Left colon (tissue), 2 donors: ENCODE measurements at places on chromosomes 4 and X. TPM values are rescaled to one million over a fixed set of nuclear protein-coding genes. Genes with fewer than 3 reads are reported as not detected.

Gene TCEAL5
- total RNA-seq = not detected

Gene ZNF518B
- 14.7 TPM for total RNA-seq

- no peak for DNase-seq
These were observed 1348.6 kb downstream of the ADGRL3 start for GRCh38 chr4:62548765-62549164.

- DNase-seq = no peak
These were observed 197.6 kb downstream of the KIT start for GRCh38 chr4:54855191-54855854.

DNA sequence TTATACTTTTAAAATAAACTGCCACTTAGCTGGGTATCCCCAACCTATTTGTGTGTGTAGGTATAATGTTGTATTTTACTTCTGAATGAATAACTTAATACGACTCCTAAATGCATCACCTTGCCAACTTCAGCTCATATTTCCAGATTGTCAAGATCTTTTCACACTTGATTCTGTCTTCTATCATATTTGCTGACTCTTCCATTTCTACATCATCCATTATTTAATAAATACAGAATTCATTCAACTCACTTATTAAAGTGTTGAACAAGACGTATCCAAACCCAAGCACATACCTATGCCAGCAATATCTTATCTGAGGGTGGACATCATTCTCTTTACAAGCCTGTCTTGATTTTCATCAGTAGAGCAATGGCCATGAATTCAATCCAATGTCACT, 91.2 kb upstream of the FAM47C start:
- no peak for DNase-seq

Gene G3BP2
- total RNA-seq = 159 TPM

DNA sequence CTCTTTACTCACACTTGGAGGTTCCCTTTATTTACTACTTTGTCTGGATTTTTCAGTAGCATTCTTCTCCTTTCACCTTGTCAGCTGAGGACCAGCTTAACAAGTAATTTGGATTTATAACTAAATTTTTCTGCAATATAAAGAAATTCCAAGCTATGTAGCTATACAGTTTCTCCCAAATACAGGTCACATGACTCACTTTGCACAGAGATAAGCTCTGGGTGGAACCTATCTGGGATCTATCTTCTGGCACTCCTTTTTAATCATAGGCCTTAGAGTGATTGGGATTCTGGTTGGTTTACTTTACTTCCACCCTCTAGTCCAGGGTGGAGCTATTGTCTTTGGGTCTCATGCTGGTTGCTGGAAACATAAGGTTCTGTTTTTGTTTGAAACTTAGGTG, 34.9 kb upstream of the STK26 start:
- DNase-seq = no peak

DNA sequence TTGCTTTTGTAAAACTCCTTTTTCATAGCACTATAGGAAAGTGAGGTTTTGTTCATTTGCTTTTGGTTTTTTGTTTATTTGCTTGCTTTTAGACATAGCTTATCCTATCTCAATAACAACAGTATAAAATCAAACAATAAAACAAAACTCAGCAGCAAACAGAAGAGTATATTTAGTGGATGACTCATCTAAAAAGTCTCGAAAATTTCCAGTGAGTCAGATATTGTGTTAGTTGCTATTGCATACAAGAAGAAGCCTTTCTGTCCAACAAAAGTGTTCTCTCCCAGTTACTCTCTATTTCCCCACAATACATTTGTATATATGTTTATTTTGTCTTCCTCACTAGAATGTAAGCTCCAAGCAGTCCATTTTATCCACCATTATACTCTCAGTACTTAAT, 36.0 kb upstream of the NPNT start:
- DNase-seq = no peak

Gene GIMD1
- not detected for total RNA-seq

DNA sequence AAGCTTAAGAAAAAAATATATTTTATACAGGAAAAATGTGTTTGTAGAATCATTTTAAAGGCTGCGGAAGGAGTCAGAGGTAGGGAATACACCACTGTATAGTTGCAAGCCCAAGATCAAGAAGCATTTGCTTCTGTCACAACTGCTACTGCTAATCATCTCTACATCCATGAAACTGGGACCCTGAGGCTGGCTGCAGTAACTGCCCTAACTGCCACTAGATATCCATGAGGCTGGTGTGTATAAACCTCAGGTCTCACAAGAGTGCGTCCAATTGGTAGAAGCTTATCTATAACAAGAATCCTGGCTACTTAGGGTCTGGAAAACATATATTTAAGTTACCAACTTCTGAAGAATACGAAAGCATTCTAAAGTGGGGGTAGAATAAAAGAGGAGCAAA, 69.1 kb downstream of the RXFP1 start:
- no peak for DNase-seq

Gene F11
- total RNA-seq = not detected
